NCI-H226 (cell line): ENCODE measurements at places on chromosomes 5 and 9.

DNA sequence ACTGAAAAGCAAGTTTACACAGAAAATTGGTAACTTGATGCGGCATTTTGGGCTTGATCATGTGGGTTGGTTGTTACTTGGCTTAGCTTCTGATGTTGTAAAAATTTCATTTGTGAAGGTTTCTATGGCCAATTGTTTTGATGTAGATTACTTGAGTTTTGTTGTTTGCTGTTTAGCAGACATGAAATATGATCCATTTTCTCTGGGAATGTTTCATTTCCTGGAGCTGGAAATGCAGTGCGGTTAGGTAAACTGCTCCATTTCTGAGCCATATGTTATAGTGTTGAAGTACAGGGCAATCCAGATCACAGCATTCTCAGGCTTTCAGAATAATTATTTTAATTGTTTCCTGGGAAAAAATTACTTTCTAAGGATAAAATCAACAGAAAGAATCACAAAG lies 396.9 kb downstream of the ENC1 start:
- DNase-seq = no peak

DNA sequence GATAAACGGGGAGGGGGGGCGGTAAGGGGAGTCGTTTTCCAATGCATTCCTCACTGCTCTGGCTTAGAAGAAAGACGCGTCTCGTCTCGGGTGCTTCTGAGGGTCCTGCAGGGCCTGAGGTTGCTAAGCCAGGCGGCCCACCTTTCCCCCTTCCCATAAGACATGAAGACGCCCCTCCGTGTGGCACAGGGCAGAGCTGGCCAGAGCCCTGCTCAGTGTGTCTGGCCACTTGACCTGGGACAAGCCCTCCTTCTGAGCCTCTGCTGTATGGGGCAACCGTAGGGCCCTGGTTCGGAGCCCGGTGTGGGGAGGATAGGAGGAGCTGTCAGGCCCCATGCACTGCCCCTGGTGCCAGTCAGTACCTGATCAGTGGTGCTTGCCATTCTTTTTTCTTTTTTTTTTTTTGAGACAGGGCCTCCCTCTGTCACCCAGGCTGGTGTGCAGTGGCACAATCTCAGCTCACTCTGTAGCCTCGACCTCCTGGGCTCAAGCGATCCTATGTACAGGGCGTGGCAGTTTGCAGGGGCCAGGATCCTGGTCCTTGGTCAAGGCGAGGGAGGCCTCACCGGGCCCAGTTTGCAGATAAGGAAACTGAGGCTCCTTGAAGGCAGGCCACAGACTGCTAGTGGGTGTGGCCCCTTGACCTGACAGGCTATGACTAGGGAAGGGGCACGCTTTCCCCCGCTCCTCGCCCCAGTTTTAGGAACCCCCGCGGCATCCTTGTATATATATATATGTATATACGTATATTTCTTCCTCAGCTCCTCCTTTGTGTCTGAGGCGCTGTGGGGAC lies 172.3 kb upstream of the IER5L start:
- DNase-seq = no peak

- no peak for DNase-seq
Measured at GRCh38 chr9:91315191-91315590, 46.5 kb downstream of the AUH start.

GRCh38 chr5:128036950-128037349 lies 46.6 kb upstream of the SLC12A2 start:
- DNase-seq = peak; percentile 90

GRCh38 chr9:93182572-93182971 lies 1.4 kb upstream of the WNK2 start:
- DNase-seq = no peak

DNA sequence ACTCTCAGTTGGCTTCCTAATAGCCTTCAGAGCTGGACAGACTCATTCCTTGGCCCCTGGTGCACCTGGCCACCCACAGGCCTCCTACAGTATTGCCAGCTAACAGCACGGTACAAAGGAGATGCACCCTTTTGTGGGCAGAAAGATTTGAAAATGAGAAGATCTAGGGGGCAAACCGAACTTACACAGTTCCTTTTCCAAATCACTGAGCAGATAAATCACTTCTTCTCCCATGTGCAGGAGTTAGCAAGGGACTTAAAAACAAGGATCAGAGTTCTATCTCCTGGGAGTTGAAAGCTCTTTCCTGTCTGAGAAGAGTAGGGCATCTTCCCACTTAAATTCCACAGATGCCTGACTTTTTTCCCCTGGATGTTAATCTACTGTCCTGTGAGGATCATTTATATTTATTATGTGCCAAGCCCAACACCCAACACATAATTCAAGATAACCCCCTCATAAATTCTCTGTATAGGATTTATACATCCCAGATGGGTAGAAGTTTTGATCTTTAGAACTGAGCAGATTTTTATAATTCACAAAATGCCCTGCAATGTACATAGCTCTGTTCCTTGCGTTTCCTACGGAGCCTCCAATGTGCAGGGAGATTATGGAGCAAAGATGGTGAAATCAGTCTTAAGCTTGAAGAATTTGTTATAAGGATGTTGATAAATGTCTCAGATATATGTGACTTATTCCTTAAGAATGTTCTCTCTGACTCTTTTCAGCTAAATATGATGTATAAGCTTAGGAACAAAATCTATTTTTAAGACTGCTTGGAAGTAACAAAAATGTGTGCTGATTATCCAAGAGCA lies 207.2 kb upstream of the DAPK1 start:
- DNase-seq = peak; percentile 85

GRCh38 chr9:109399258-109399767 lies 78.5 kb upstream of the EPB41L4B start:
- no peak for DNase-seq

DNA sequence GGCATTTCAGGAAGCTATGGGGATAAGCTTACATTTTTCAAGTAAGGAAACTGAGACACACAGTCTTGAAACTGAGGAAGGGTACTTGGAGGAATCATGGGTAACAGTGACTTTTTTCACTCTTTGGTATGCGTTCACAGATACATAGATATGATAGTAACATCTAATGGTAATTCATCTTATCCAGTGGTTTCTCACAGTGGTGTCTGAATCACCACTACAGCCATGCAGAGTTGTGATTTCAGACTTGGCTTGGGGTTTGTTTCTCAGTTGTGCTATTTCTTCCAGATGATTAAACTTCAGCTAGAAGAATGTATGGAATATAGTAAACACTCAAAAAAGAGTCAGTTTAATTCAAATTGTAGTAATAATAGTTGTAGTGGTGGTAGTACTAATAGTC lies 239.1 kb upstream of the NUDT12 start:
- DNase-seq = peak; percentile 71

DNA sequence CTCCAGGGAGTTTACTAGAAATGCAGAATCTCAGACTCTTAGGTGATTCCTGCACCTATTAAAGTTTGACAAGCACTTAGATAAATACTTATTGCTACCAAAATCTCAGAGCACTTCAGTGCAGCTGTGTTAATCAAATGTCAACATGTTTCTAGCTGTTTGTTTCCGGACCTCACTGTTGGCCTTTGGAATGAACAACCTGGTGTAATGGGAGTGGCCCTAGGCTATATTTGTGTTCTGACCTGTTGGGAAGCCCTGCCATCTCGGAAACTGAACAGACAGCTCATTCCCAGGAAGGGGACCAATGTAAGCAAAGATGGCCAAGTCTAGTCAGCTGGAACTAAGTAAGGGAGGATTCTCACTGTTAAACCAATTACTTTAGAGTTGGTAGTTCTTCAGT lies 145.0 kb upstream of the SLC28A3 start:
- no peak for DNase-seq

GRCh38 chr9:108049671-108050494 lies 560.3 kb upstream of the KLF4 start:
- DNase-seq = no peak

DNA sequence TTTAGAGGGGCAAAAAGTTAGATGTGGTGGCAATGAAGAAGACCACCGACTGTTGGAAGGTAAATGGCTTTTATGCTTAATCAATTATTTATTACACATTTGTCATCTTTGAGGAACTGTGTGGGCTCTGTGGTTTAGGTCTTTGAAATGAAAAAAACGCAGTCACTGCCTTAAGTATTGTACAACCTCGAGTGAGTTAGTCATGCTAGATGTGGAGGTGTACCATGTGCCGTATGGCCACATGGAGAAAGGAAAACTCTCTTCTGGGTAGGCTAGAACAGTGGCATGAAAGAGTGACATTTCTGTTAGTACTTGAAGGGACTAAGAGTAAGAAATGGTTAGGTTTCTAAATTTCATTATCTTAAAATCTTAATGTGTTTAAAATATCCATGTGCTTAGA lies 166.1 kb downstream of the HACD4 start:
- no peak for DNase-seq

DNA sequence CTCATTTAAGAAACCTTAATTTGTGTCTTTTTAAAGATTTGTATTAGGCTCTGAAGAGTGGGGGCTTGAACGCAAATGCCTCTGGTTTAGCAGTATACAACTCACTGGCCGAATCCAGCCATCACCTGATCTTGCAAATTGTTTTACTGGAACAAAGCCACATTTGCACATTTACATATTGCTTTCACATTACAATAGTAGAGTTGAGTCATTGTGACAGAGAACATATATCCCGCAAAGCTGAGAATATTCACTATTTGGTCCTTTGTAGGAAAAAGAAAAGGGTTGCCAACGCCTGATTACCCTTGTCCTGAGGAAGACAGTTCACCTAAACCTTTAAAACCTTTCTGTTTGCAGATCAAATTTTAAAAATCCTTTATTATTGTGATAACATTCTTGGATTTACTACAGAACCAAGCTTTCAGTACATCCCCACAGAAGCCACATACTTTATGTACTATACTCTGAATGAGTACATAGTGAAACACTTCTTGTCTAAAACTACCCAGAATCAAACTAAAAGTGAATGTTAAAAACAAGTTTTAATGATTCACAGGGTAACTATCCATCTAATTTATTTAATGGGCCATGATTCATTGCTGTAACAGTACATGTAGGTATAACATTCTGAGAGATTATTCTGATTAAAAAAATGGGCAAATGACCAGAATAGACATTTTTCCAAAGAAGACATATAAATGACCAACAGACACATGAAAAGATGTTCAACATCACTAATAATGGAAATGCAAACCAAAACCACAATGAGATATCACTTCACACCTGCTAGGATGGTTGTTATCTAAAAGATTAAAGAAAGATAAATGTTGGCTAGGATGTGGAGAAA lies 161.0 kb downstream of the SLC25A46 start:
- peak; percentile 74 for DNase-seq

GRCh38 chr5:113034182-113034773 lies 57.7 kb downstream of the DCP2 start:
- peak; percentile 66 for DNase-seq

DNA sequence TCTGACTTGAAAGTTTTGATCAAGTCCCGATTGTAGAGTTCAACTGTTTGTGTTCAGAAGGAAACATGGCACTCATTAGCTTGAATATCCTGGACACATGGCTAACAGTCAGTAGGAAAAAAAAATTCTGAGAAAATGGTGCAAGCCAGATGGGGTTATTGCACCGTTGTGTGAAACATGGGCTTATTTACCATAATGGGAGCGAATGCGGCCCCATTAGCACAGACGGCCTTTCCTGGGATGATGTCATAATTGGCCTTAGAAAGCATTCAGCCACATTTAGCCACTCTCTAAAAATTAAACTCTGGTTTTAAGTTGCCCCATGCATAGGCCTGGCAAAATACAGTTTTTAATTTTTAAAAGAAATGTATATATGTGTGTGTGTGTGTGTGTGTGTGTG lies 112.1 kb downstream of the IRX2 start:
- no peak for DNase-seq

DNA sequence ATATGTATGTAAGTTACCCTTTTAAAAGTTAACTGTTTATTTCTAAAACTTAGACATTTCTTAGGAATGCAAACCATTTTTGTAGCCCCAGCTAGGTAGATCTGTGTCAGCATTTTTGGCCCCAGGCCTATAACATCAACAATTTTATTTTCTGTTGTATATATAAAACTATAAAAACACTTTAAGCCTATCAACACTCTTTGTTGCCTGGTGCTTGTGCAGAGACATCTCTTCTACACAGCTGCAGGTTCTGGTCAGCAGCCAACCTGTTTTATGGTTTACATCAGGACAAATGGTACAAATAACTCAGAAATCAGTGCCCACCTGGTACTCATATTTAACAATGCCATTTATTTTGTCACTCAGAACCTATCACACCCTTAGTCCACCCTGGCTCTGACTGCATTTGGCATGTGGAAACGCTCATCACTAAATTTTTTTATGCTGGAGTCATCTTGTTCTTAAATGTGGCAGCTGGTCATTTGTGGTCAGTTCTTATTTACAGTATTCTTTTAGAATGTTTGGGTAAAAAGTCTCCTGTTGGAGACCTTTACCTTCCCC lies 173.4 kb downstream of the DNAH5 start:
- DNase-seq = no peak

DNA sequence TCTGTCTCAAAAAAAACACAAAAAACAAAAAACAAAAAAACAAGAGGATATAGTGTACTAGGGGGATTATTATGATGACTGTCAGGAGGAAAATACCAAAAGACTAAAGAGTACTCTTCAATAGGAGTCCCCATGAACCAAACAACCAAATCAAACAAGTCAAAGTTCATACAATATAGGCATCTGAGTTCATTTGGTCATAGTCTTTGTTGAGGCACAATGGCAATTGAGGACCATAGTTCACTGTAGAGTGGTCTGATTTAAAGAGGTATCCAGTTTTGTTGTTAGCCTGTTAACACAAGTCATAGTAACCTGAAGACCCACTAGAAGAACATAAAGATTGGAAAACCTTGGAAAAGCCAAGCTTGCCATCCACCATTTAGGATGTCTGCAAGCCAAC lies 11.3 kb upstream of the UBTD2 start:
- DNase-seq = no peak

DNA sequence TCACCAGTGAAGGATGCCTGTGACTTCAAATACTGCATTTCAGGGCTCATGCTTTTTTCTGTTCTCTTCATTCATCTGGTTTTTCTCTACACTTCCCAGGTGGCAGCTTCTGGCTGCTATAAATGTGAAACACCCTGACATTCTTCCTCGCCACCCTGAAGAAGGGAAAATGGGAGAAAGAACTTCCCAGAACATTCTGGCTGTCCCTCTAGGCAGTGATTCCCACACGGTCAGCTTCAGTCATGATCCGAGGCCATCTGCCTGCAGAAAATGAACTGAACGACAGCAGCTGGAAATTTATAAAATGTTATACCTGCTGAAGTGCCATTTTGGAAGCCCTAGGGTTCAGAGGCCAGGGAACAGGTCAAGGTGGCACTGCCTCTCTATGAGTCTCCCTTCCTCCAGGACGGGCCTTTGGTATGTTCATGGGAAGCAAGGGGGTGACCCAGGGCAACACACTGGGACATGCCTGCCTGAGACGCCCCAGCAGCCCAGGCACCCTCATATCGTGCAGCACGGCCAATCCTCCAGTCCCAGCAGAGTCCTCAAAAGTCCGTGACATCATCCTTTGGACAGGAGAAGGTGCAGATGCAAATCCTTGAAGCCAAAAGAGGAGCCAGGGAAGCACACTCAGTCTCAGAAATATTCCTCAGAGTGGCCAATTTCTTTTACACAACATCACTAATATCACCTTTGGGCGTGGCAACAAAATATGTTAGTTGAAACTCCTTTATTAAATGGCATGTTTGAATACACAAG lies 107.1 kb downstream of the SEMA5A start:
- DNase-seq = no peak

DNA sequence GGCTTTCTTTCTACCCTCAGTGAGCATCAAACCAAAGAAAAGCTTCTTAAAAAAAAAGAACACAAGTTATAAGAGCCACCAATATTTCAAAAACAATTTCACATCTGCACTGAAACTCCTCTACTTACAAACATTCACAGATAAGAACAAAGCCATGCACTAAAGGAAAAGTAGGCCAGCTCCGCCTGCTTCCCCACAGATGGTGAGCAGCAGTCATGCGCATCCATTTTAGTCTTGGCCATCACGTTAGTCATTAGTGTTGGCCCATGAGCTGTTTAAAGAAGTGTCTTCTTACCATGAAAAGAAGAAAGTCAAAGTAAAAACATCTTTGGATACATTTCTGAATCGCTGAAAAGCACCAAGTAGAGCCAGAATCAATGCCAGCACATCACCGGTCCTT lies 40.0 kb upstream of the SMIM23 start:
- DNase-seq = no peak
